ENCODE measurements at places on chromosomes 1 and 21.

- DNase-seq: no peak
Measured at GRCh38 chr1:67956116-67956515, 94.3 kb downstream of the DIRAS3 start.

- no peak for DNase-seq
Measured at GRCh38 chr1:234605983-234606783, 3.8 kb downstream of the IRF2BP2 start.

GRCh38 chr1:222704260-222704659 is 8.0 kb downstream of the AIDA start:
- DNase-seq: no peak

DNA sequence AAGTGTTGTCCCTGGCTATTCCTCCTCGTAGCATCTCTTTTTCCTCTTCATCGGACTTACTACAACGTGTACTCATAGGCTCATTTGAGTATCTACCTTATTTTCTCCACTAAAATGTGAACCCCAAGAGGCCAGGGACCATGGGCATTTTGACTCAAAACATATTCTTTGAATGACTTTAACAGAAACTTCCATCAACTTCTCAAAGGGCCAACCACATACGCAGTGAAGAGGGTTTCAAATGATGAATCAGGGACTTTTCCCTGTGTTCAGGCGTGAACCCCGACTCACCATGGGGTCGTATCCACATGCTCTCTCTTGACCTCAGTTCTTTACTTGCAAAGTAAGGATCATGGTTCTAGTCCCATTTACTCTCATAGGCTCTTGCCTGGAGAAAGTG is 20.2 kb upstream of the GPR137B start:
- no peak for DNase-seq

DNA sequence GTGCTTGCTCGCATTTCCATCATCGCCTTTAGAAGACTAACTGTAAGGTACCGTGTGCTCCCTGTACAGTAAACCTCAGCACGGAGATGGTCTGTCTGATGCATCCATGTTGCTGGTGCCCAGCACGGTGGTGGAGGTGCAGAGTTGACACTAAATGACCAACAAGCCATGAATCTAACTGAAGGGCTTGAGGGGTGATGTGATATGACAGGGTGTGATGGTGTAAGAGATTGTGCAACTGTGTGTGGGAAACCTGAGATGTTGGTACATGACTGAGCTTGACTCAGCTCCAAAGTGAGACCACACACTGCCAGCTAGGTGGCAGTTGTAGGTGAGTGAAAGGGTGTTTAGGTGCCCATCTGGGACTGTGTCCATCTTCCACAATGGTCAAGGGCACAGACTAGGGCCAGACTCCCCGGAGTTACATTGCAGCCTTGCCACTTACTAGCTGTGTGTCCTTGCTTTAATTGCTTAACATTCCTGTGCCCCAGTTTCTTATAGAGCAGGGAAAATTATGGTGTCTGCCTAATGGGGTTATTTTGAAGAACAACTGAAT is 21.4 kb downstream of the SLC2A1 start:
- no peak for DNase-seq

DNA sequence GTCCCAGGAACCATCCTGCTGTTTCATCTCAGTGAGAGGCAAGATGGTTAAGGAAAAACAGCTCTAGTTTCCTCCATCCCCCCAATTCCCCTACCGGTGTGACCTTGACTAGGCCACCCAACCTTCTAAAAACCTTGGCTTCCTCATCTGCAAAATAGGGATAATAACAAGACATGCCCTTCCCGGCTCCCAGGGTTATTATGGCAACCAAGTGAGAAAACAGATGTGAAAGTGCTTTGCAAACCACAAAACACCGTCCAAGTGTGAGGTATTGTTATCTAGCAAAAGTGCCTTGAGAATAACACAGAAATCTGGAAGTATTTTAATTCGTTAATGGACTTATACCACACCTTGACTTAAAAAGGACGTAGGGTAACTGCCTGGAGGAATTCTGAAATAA is 62.7 kb downstream of the ITPKB start:
- DNase-seq: no peak

- DNase-seq: no peak
Measured at GRCh38 chr21:44331650-44332307, 7.4 kb downstream of the CFAP410 start.

- no peak for DNase-seq
Measured at GRCh38 chr21:38486221-38486620, 12.1 kb downstream of the ERG start.

DNA sequence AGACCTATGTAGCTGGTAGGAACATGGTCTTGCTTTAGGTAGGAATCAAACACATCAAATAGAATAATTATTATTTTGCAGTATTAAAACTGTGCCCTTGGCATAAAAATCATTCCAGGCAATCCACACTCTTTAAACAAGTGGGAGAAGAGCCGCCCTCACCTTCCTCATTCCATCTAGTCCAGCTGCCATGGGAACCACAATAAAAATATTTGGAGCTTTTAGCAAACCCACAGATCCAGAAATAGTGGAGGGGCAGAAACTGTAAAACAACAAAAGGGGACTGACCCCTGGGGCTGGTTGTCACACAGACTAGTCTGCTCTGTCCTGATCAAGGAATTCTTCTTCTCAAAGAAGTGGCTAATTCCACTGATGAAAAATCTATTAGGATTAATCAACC is 61.6 kb downstream of the PTPRC start:
- DNase-seq: no peak

DNA sequence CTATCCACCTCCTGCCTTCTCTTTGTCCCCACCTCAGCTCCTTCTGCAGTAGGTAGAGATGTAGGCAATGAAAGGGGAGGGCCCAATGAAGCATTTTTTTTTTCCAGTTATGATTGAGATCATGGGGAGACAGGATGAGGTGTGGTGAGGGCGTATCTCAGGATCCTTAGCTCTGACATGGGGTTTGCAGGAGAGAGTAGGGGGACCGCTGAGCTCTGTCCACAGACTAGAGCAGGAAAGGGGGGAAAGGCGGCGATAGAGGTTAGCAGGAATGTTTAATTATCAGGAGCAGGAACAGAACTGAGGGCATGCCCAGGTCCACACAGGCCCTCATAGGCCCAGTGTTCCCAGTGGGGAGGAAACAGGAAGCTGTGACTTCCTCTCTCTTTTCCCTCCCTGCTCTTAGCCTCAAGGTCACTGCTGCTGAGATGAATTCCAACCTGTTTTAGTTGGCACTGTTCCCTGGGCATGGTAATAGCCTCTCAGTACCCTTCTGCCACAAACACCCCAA is 901 bp upstream of the RXFP4 start:
- no peak for DNase-seq

- DNase-seq: no peak
Measured at GRCh38 chr1:150895618-150896017, 8.7 kb downstream of the CTXND2 start.

DNA sequence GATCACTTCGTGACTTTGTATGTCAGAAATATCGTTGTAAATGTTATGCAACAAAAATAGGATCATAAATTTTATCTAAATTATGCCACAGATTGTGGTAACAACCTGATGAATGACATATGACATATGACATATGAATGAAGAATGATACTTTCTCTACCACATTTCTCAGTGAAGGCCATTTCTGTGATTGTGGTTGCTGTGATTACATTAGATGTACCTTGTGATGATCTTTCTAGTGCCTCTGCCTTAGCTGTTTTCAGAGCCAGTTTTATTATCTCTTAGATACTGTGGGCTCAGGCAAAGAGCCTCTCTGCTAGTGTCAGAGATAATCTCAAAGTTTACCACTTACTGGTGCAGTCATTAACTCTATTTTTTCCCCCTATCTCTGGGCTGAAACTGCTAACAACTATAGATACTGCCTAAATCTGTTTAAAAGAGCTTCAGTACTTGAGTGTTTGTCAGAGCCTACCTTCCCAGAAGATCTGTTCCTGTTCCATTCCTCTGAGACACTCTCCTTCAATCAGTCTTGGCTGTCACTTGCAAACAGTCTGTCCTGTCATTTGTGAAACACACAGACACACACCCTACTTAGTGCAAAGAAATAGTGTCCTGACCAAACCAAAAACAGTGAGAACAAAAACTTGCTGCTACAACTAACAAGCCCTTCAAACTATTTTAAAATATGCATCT is 55.5 kb downstream of the HMCN1 start:
- no peak for DNase-seq

DNA sequence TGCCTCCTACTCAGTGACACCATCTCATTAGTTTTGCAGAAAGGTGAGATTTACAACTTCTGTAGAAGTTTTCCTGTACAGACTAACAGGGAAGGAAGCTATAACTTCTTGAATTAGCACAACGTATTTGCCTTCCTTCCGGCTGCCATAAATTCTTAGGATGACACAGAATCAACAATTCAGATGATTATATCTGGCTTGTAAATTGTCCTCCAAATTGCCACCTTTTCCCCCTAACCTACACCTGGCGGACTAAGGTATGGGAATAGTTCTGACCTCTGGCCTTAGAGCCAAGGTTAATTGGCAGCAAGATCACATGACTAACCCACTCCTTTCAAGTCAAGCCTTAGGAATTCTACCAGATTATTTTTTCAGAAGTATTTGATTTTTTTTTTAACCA is 284.3 kb downstream of the LMO4 start:
- DNase-seq: no peak

DNA sequence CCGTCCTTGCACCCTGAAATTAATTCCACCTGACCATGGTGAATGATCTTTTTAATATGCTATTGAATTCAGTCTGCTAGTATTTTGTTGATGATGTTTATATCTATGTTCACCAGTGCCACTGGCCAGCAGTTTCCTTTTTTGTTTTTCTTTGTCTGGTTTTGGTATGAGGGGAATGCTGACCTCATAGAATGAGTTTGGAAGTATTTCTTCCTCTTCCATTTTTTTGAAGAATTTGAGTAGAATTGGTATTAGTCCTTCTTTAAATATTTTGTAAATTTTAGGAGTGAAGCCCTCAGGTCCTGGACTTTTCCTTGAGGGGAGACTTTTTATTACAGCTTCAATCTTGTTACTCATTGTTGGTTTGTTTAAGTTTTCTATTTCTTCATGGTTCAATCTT is 231.6 kb downstream of the MRPL39 start:
- DNase-seq: no peak

DNA sequence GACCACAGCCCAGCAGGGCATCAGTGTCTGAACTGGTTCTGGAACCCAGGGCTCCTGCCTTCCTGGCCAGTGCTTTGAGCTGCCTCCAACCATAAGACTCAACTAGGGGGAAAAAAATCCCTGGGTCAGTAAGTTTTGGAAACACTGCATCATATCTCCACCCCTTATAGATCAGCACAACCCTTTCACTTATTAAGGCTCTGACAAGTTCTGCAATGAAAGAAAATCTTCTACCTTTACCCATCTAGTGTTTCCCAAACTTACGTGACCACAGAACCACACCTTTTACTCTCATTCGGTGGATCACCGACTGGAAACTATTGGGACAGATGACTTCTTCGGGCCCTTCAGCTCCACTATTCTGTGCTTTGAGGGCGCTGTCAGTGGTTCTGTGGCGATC is 78.4 kb upstream of the TMEM51 start:
- no peak for DNase-seq

DNA sequence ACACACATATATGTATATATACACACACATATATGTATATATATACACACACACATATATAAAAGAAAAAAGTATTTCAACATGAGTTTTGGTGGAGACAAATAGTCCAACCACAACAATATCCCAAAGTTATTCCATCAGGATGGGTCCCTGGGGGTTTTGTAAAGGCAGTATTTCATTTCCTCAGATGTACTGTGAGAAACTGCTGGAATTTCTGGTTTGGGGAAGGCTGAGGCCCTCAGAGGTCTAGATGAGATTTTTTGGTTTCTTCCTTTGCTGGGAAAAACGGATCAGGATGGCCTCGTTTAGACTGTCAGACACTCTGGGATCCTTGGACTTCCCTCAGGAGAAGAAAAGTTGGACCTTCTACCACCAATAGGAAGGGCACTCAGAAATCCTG is 36.5 kb upstream of the TENT5B start:
- DNase-seq: no peak

- DNase-seq: no peak
Measured at GRCh38 chr21:29166853-29167252, 36.4 kb downstream of the MAP3K7CL start.

GRCh38 chr1:109239047-109239408 is 10.3 kb upstream of the CELSR2 start:
- DNase-seq: no peak

DNA sequence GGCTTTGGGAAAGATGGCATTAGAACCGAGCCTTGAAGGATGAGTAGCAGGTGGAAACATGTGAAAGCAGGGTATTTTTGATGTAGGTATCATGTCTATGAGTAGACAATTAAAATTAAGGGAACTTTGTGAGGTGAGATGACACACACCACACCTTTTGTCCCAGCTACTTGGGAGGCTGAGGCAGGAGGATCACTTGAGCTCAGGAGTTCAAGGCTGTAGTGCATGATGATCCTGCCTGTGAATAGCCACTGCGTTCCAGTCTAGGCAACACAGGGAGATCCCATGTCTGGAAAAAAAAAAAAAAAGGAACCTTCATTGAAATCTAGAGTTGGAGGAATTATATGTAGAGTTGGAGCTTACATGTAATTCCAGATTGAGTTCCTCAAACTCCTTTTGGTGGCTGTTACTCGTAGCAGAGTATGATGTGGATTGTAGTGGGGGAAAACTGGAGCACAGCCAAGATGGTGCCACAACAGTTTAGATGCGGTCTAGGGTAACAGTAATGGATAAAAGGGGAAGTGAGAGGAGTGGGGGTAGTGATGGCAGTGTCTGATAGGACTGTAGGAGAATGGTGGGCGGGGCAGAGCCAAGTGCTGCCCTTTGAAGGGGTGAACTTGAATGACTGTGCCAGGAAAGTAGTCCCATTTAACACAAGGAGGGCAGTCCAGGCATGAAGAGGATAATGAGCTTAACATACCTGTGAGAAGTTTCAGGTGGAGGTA is 17.4 kb downstream of the AK4 start:
- DNase-seq: peak; percentile 43

DNA sequence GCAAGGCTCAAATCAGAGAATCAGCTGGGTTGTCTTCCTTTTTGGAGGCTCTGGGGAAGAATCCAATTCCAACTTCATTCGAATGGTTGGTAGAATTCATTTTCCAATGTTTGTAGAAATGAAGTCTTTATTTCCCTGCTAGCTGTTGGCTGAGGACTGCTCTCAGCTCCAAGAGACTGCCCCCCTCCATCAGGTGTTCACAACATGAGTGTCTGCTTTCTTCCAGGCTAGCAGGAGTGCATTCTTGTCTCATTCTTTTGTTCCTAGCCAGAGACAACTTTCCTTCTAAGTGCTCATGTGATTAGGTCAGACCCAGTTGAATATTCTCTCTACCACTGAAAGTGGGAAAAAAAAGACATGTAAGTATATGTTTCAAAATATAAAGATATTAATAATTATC is 95.2 kb downstream of the HLX start:
- peak; percentile 25 for DNase-seq
